ENCODE measurements at places on chromosomes 1 and 21.

DNA sequence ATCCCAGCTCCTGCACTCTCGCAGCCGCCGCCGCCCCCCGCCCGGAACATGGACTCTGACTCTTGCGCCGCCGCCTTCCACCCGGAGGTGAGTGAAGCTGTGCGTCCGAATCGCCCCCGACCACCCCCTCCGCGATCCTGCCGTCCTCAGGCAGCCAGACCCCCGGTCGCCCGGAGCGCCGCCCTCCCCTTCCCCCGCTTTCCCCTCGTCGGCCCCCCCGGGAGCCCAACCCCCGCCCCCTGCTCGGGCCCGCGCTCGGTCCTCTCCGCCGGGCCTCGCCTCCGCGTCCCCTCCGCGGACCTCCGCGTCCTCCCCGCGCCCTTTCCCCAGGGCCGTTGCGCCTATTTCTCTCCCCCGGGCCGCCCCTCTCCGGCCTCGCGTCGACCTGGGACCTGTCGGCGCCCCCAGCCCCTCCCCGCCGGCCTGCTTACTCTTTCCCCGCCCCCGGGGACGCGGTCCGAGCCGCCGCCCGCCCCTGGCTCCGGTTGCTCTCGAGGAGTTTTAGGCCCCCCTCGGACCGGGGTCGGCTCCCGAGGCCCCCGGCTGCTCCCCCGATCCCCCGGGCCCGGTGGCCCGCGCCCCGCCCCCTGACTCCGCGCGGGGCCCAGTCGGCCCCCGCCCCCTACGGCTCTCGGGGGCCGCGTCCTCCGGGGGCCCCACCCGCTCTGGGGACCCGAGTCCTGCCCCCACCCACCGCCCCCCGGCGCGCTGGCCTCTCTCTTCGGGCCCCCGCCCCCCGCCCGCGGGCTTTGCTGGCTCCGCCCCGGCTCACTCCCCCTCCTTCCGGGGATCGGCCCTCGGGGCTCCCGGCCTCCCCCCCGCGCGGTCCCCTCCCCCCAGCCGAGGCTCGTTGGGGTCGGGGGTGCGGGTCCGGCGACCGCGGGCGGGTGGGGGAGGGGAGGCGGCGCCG is 743 bp downstream of the PHF13 start:
- peak; percentile 34 for DNase-seq

- DNase-seq: no peak
Measured at GRCh38 chr1:76092812-76093211, 18.3 kb downstream of the ST6GALNAC3 start.

GRCh38 chr1:19489996-19490395 is 4.7 kb upstream of the CAPZB start:
- no peak for DNase-seq

GRCh38 chr1:244054247-244054923 is 3.3 kb downstream of the ZBTB18 start:
- peak; percentile 64 for DNase-seq

GRCh38 chr1:69765951-69766350 is 198.2 kb downstream of the LRRC7 start:
- no peak for DNase-seq

GRCh38 chr1:229043115-229043514 is 227.8 kb upstream of the RAB4A start:
- no peak for DNase-seq
